A549 treated with Mapracorat at 1 μM for 4 hours (cell line): ENCODE measurements at places on chromosomes 1 and 21. TPM values are rescaled to one million over a fixed set of nuclear protein-coding genes. Genes with fewer than 3 reads are reported as not detected.

Gene RHBDL2
- 1.6 to 2.8 TPM (median 1.8 TPM) in 5 replicates for total RNA-seq

Gene PPP1R8
- total RNA-seq: 33.0 to 40.8 TPM (median 37.6 TPM) in 5 replicates

Gene CLCA1
- total RNA-seq: not detected in 5 replicates

Gene TMPRSS15
- not detected in 5 replicates for total RNA-seq

Gene LCE3D
- total RNA-seq: 1.7 to 2.7 TPM (median 2.3 TPM) in 5 replicates

Gene CCDC17
- 0.14 to 0.36 TPM (median 0.28 TPM) in 5 replicates for total RNA-seq

Gene MYOM3
- 6.2 to 8.2 TPM (median 6.6 TPM) in 5 replicates for total RNA-seq

Gene OR10J1
- total RNA-seq: not detected in 5 replicates

Gene CFAP141
- total RNA-seq: not detected in 5 replicates

Gene AMPD1
- not detected in 5 replicates for total RNA-seq

Gene NUDT4B
- 0.95 to 1.6 TPM (median 1.3 TPM) in 5 replicates for total RNA-seq

Gene HOOK1
- 0.12 to 0.30 TPM (median 0.25 TPM) in 5 replicates for total RNA-seq

Gene AGBL4
- total RNA-seq: not detected in 5 replicates

Gene CD46
- total RNA-seq: 86.0 to 121 TPM (median 105 TPM) in 5 replicates

Gene CHI3L2
- 0.14 to 0.72 TPM (median 0.33 TPM) in 5 replicates for total RNA-seq

Gene STUM
- not detected in 5 replicates for total RNA-seq

Gene S100A12
- total RNA-seq: not detected in 5 replicates

Gene CCDC190
- total RNA-seq: not detected in 5 replicates

Gene AGMAT
- 5.1 to 7.7 TPM (median 7.4 TPM) in 5 replicates for total RNA-seq

Gene PI4KB
- 22.7 to 27.1 TPM (median 25.0 TPM) in 5 replicates for total RNA-seq
